Stimulated activated naive CD4-positive, alpha-beta T cell treated with Interleukin-2 at 50 U/mL for 16 hours (primary cell): ENCODE measurements at places on chromosomes 1 and 21.

GRCh38 chr1:24021403-24022266 lies 41.5 kb upstream of the SRSF10 start:
- no peak for DNase-seq

DNA sequence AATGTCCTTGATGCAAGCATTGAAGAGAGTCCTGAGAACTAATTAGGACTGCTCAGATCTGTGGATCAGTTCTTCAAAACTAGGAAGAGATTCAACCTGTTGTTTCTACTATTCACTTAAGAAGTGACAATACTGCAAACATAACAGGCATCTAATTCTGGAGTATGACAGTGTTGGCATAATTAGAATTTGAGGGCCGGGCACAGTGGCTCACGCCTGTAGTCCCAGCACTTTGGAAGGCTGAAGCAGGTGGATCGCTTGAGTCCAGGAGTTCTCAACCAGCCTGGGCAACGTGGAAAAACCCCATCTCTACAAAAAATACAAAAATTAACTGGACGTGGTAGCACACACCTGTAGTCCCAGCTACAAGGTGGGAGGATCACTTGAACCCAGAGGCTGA lies 8.0 kb upstream of the FOXJ3 start:
- no peak for DNase-seq

DNA sequence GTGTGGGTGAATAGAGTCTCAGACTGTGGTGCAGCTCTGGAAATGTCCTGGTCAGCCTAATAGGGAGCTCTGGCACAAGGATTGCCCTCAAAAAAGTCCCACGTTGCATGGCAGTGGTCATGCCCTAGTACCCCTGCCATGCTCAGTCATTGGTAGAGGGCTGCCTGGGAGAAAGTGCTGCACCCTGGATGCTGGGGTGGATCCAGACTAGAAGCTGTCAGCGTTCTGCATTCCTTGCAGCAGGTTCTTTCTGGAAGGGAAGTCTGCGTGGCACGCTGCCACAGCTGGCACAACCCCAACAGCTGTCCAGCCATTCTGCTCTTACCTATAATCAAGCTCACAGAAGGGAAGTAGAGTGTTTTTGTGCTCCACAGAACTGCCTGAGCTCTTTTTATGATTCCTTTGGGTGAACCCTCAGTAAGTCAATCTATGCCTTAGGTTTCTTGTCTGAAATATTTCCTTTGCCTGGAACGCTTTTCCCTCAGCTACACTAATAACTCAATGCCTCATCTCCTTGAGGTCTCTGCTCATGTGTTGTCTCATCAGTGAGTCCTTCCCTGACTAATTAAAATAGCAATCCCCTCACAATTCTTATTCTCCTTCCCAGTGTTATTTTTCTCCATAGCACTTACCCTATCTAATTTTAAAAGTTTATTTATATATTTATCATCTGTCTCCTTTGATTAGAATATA lies 61.5 kb upstream of the JAK1 start:
- DNase-seq, result no peak

GRCh38 chr1:84020151-84020550 lies 21.2 kb upstream of the TTLL7 start:
- no peak for DNase-seq

DNA sequence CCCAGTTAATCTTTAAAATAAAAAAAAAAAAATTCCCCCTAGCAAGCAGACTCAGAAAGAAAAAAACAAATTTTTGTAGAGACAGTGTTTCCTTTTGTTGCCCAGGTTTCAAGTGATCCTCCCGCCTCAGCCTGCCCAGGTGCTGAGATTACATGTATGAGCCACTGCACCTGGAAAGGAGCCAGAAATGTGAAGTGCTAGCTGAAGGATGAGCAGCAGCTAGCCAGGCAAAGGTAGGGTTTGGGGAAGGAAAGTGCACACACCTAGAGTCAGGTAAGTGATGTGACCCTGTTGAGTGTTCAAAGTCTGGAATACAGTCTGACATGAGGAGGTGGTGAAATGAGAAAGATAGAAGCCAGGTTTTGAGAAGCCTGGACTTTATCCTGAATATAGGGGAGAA lies 1.7 kb downstream of the AKR1A1 start:
- no peak for DNase-seq

DNA sequence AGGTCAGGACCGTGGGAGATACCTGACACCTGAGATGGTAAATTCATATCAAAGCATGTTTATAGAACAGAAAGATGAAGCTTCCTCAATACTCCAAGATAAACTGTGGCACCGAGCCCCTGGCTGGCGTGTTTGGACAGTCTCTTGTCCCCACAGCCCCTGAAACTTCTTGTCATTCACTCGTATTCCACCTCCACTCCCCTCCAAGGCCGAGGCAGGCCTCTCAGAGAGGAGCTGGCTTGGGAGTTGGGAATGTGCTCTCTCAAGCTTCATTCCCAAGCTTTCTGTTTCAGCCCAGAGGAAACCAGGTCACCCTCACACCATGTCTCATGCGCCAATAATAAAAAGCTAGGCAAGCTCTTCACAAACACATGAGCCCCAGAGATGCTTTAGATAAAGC lies 86.1 kb downstream of the NPHP4 start:
- no peak for DNase-seq

DNA sequence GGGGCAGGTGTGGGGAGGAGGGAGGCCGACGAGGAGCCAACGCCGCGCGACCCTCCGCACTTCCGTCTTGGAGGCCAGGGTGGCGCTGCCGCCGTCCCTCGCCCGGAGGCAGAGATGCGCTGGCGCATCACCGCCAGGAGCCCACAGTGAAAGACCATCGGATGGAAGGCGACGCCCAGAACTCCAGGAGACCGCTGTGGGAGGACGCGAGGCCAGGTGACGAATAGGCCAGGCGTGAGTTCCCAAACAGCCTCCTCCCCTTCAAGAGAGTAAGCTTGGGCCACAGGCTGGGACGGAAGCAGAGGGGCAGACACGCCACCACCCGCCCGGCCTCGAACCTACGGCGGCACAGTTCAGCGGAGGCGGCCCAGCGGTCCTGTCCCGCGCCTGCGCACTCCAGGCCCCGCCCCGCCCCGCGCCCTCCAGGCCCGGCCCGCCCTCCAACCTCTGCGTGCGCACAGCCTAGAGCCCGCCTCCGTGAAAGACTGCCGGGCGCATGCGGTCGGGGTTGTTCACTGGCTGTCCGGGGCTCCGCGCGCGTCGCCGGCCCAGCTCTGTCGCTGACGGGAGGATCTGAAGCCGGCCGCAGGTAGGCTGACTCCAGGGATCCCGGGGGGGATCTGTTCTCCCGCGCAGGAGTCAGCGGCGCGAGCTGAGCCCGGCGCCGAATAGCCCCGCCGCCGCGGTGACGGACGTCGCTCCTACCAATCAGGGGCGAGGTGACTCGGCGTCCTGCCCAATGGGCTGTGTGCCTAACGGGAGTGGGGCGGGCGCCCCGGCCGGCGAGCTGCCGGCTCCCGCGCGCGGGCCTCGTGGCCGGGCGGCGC lies at the start of gene CTPS1:
Gene CTPS1 (plus strand): TSS at position 456 of the 827 bp plus-strand sequence. CDS start 3,595 bp downstream, outside the sequence.
- DNase-seq, result peak; percentile 94

DNA sequence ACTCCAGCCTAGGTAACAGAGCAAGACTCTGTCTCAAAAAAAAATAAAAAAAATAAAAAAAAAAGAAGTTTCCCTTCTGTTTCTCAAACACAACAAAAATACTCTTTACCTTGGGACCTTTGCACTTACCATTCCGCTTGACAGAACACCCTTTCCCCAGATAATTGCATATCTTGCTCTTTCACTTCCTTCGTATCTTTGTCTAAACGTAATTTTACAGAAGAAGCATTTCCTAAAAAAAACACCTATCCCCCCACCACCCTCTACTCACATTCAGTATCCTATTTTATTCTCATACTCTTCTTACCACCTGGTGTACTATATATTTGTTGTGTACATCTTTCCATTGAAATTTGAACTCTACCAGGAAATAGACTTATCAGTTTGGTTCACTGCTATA lies 32.7 kb downstream of the ASH1L start:
- no peak for DNase-seq

- no peak for DNase-seq
These were observed 272.1 kb upstream of the C1orf87 start for GRCh38 chr1:60345621-60346020.

DNA sequence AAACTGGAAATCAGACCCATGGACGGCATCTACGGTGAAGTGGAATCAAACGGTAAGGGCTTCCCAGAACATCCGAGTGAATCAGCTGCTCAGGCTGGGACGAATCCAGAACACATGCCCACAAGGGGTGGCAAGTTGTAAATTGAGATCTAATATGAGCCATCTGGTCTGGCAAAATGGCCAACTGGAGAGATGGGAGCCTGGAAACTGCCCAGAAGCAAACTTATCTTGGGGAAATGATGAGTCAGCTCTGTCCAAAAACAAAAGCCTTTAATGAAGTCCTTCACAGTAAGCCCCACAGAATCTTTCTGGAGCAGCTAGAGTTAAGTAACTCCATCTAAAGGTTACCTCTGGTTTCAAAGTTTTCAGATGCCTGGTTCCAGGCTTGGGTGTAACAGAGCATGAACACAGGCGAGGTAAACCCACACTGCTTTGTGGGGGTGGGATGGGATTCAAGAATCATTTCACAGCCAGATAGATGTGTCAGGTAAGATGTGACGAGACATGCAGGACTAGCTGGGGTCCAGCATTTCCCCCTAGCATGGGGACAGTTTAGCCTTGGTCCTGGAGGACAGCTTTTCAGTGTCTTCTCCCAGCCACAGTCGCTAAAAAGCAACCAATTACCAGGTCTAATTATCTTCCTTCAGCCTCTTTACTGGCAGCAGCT lies 10.5 kb upstream of the SRP9 start:
- DNase-seq, result no peak

DNA sequence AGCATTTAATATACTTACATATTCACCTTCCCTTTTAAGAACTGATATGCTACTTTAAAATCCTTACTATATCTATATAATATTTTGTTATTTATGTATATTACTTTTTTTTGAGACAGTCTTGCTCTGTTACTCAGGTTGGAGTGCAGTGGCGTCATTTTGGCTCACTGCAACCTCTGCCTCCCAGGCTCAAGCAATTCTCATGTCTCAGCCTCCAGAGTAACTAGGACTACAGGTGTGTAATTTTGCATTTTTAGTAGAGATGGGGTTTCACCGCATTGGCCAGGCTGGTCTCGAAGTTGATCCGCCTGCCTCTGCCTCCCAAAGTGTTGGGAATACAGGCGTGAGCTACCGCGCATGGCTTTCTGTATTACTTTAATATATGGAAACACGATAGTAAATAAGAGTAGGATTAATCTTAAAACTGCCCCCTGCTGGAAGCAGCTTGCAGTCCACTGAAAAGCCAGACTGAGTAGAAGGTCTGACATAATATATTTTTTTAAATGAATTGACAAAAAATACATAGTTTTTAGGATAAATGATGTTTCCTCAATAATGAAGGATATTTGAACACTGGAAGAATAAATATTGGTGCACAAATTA lies 24.4 kb downstream of the RCAN3 start:
- peak; percentile 34 for DNase-seq

DNA sequence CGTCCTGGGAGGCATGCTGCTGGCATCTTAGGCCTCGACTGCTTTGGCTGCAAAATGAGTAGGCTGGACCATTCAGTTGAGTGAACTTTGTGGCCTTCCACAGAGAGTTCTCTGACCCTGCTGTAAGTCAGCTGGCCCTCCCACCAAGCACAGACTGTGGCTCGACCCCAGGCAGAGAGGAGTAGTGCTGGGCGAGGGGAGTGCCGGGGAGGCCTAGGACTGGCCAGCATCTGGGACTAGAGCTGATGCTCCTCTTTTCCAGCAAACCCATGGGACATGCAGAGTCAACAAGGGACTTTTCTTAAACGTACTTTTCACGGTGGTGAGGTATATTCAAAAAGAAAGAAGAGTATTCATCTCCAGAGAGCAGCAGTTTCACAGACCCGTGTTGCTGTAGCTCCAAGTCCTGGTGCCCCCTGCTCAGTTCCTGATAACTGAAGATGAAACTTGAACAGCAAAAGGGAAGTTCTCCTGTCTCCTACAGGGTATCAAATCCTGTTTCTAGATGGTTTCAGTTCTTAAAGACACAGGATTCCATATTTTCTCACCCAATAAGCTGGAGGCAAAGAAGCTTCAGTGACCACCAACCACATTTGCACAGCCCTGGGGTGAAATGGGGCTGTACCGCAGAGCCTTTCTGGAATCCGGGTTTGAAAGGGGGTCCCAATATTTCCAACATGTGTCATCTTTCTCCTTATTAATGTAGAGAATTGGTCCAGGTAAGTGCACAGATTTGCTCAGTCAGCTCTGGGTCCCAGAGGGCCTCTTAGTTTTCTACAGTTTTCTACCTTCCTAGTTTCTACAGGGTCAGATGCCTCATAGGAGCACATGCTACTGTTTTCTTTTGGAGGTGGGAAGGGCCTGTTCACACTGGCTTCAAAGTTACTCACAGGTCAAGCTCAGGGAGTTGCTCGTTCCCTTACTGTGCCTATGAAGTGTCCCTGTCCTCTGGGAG lies 20.9 kb downstream of the BATF3 start:
- no peak for DNase-seq

DNA sequence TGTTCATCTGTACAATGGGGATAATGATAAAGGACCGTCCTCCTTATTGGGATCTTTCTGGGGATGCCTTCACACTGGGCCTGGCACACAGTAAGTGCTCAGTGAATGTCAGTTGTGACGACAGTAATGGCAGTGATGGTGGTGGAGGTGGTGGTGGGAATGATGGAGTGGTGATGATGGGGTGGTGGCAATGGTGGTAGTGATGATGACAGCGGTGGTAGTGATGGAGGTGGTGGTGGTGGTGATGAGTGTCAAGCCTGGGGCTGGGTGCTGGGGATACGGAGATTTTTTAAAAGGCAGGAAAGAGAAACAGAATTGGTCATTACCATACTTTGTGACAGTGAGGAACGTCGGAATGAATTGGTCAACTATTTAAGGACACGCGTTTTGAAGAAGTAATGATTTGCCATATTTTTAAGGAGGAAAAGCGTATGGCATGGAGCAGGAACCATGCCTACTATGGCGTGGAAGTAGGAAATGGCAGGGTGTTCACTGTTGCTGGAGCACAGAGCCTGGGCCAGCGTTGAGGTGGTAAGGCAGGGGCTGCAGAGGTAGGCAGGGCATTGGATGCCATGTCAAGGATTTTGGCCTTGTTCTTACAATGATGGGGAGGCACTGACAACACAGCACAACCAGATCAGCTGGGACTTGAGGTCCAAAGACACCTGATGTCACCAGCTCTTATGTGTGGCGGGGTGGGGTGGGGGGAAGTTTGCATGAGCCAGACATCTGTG lies 128.7 kb downstream of the ACTL8 start:
- DNase-seq, result no peak

DNA sequence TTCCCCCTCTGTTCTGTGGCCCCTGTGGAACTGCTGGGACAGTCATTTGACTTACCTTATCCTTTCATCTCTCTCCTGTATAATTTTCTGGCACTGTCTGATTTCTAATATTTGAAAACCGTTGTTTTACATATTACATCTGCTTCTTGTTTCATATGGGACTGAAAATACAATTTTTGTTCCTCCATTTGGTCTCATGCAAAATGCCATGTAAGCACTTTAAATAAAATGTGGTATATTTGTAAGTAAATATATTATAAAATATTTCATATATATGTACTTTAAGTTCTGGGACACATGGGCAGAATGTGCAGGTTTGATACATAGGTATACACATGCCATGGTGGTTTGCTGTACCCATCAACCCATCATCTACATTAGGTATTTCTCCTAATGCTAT lies 93.9 kb upstream of the PLPPR5 start:
- DNase-seq, result no peak
